ENCODE measurements at places on chromosomes 3 and 15.
A peak's percentile ranks its signal among the peaks of the same experiment; 100 is the strongest.

DNA sequence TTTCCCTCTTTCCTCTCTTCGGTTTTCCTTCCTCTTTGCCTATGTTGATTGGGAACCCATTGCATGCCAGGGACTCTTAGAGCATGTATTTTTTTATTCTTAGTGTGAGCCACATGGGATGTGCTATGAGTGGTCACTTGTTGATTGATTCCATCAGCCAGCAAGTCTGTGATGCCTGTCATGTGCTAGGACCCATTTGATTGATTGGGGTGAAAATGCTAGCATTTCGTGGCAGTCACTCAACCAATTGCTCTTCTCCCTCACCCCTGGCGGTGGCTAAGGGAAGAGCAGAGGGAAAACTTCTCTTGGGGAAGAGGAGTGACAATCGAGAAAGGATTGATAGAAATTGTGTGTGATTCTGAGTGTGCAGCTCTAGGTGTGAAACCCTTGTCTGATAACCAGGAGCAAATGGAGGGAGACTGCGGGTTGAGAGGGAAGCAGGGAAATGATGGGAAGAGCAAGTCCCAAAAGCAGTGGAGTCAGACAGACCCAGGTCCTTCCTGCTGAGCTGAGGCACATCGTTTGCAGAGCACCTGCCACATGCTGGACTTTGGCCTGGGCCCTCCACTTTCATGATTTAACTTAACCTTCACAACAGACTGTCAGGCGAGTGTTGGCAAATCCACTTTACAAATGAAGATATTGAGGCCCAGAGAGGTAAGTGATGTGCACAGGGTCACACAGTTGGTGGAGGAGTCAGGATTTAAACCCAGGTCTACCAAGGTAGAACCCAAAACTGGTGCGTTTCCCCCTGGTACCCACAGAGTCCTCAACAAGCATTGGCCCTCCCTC, 40.0 kb downstream of the SLC6A11 start:
- no peak for DNase-seq

DNA sequence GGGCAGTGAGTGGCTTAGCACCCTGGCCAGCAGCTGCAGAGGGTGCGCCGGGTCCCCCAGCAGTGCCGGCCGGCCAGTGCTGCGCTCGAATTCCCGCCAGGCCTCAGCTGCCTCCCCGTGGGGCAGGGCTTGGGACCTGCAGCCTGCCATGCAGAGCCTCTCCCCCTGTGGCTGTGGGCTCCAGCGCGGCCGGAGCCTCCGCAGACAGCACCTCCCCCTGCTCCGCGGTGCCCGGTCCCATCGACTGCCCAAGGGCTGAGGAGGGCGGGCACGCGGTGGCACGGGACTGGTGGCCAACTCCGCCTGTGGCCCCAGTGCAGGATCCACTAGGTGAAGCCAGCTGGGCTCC, 386.3 kb downstream of the CNTN4 start:
- no peak for DNase-seq

- DNase-seq: no peak
These were observed 7.4 kb downstream of the PLXND1 start for GRCh38 chr3:129599073-129599472.

DNA sequence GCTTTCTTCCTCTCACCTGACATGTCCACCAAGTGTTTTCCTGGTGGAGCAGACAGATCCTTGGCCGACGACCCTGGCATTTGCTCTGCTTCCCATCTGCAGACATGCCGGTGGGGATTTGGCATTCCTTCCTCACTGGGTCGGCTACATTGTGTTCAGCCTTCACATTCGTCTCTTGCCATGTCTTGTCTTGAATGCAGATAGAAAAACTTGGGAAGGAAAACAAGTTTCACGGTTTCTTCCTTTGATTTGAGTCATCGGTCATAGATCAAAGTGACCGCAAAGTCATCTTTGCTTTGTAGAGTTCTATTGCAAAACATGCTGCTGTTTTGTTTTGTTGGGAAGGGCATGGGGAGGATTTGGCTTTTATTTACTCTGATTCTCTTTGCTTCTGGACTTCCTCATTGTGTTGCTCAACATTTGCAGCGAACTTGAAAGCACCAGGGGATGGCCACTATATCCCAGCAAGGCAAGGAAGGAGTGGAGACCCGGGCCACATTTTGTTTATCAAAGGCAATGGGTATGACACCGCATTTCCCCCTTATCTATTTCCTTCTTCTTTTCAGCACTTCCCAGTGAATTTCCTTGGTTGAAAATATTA, 321.3 kb downstream of the CACNA2D3 start:
- DNase-seq: no peak

DNA sequence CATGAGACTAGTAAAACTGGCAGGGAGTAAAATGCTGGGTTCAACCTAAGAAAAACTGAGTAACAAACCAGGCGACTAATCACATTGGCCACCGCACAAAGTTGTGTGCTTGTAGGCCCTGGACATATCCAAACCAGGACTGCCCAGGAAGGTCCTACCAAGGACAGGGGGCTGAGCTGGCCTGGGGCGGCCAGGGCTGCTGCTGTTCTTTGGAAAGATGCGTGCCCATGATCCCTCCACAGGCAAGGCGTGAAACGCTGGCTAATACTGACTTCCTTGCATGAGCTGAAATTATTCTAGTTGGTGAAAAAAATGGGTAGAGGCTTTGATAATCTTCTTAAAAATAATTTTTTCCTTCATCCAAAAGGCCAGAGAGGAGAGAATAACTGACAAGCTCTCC, 56.9 kb upstream of the ADCY5 start:
- DNase-seq: no peak

GRCh38 chr3:122060040-122060698, 5.0 kb downstream of the CD86 start:
- DNase-seq: no peak

GRCh38 chr3:47425383-47425778, 44.6 kb downstream of the PTPN23 start:
- DNase-seq: no peak

- peak; percentile 72 for DNase-seq
These were observed 4.4 kb upstream of the SYNM start for GRCh38 chr15:99100245-99101173.

DNA sequence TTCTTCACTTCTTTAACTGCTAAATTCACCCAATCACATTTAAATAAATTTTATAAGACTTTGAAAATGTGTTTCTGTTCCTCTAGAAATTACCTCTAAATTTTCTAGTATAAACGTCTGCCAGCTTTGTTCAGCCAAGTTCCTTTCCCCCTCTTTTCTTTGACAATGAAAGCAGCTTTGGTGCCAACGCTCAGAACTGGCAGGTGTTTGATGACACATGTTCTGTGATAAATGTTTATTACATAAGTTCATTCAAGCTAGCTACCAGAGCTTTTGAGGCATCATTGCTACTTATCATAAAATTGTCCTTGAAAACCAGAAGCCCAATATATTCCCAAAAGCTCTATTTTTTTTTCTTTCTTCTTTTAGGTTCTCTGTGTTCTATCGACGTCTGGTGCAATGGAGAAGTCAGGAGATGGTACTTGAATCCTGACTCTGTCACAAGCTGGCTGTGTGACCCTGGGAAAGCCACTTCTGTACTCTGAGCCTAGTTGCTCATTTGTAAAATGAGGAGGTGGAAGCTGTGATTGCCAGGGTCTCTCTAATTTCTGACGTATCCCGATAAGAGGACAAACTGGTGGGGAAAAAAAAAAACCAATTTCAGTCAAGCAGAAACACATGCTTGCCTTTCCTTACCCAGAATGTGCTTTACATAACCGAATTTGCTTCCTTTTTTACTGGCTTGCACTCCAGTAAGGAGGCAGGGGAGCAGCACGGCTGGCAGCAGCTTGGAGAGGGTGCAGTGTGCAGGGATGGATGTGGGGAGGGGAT, 187.1 kb upstream of the LPP start:
- no peak for DNase-seq

DNA sequence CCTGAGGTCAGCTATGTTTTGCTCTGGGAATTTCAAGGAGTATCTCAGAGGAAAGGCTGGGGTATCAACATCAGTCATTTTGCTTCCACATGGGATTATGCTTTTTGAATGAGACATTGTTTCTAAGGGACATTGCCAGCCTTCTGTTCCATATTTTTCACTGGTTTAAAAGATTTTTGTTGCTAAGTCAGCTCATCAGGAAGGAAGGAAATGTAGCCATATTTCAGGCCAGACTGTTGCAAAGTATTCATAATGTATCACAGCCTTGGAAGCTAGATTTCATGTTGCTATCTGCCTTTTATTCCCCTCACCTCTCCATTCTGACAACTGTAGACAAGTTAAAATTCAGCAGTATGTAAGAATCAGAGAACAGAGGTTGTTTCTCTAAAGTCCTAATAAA, 61.0 kb upstream of the CHRM5 start:
- no peak for DNase-seq

DNA sequence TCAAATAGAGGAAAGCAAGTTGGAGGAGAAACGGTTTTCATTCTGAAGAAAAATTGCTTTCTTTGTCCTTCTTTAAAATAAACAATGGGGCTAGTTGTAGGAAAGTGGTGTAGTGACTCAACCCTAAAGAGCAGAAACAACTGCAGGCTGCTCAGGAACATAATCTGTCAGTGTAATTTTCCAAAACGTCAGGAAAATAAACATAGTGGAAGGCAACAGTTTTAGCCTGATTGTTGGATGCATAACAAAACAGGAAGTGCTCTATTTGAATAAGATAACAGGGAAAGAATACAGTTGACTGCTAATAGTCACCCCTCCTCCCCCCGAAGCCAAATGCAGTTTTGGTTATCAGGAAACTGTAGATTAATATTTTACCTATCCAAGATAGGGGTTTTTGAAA, 167.6 kb downstream of the ECT2 start:
- no peak for DNase-seq

GRCh38 chr3:124514683-124515082, 215.6 kb upstream of the UMPS start:
- DNase-seq: no peak

- DNase-seq: no peak
These were observed 183.9 kb downstream of the TPRG1 start for GRCh38 chr3:189355481-189356201.

GRCh38 chr15:69663441-69663840, 210.8 kb downstream of the RPLP1 start:
- DNase-seq: no peak

GRCh38 chr3:58586776-58587192, 9.6 kb upstream of the FAM107A start:
- DNase-seq: no peak

- DNase-seq: no peak
These were observed 4.9 kb downstream of the SLC12A6 start for GRCh38 chr15:34332553-34333120.

GRCh38 chr3:11638495-11639358, 5.0 kb downstream of the VGLL4 start:
- no peak for DNase-seq

- DNase-seq: no peak
These were observed 8.8 kb upstream of the SLC15A2 start for GRCh38 chr3:121885386-121885785.

DNA sequence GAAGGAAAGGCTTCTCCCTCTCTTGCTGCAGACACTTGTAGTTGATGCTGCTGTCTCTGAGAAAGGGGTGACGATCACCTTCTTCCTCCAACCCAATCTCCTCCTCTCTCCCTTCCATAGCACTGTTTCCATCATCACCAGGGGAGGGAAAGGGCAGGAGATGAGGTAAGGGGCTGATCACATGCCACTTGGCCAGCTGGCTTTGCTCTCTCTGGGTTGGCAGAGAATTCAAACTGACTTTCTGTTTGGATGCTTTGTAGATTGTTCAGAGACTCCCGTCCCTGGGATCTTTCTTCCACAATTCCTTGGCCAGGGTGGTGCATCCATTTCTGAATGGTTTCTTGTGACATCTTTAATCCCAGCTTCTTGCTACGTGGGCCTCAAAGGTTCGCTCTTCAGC, 43.2 kb upstream of the ZNF148 start:
- no peak for DNase-seq

GRCh38 chr15:75786575-75786947, 56.7 kb upstream of the UBE2Q2 start:
- no peak for DNase-seq

- no peak for DNase-seq
These were observed 27.2 kb downstream of the IQSEC1 start for GRCh38 chr3:13045904-13046568.

DNA sequence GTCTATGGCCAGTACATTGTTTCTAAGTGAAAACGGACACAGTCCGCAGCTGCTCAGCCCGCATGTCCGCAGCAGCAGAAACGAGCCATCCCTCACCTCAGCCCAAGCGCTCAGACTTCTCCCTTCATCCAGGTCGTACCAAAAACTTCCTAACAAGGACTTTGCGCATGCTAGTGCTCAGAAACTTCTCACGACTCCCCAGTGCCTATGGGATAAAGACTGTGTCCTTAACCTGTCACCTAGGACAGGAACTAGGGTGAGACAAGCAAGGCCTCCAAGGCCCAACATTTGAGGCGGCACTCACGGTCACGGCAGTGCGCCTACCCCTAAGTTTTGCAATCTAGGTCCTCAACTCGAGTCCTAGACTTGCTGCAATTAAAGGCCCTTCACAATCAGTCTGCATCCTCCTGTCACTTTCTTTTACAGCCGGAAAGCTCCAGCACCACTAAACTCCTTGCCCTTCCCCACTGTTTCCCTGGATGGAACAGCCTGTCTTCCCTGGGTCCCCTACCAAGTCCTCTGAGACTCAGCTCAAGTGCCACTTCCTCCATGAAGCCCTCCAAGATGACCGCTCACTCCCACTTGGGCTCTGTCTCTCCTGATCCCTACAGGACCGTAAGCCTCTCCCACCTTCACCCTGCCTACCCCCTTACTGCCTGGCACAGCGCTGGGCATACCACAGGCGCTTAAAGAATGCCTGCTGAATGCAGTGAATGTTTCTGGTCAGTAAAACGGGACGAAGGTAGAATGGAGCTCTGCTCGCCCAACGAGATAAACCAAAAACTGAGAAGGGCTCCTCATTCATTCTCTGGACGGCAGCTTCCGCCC, 1.2 kb downstream of the CLN6 start:
- DNase-seq: no peak

- DNase-seq: no peak
These were observed 365.7 kb upstream of the ICE2 start for GRCh38 chr15:60844511-60845174.

DNA sequence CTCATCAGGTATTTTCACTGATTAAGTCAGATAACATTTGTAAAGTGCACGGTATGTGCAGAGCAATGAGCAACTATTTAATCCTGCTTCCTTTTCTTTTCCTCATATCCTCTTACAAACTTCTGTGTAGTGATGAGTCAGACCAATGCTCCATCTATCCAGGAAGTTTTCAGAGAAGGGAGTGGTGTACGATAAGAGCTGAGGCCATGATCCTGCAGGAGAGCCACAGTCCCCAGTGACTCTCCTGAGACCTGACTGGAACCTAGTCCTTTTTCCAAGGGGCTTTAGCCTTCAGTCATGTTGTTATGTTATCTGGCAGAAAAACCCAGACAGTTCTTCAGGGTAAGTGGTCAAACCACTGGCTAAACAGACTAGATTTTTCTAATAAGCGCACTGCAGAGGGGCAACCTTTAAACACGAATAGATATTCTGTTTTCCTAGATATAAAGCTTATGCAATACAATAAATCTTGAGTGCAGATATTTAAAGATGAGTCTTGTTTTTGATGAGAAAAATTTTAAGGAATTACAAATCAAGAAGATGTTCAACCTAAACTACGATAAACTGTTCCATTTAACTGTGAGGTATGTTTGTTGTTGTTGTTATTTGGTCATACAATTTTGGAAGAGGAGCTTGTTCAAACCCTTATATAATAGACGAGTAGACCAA, 110.5 kb upstream of the RAP2B start:
- no peak for DNase-seq

GRCh38 chr3:155745795-155746550, 1.1 kb upstream of the PLCH1 start:
- no peak for DNase-seq

Data from hippocampal formation (tissue), 2 donors.